ENCODE measurements at places on chromosomes 5 and 9.

GRCh38 chr9:105114964-105115728 lies 129.3 kb upstream of the SLC44A1 start:
- DNase-seq, result no peak

GRCh38 chr9:16154521-16155078 lies 601.8 kb downstream of the CCDC171 start:
- peak; percentile 83 for DNase-seq

- DNase-seq, result no peak
Measured at GRCh38 chr5:39194466-39195136, 24.8 kb downstream of the FYB1 start.

GRCh38 chr5:13217636-13218035 lies 726.9 kb downstream of the DNAH5 start:
- no peak for DNase-seq

- no peak for DNase-seq
Measured at GRCh38 chr5:87155106-87155505, 112.6 kb upstream of the RASA1 start.
